Kidney (tissue), 22 donors: ENCODE measurements at places on chromosomes 5 and 9. TPM values are rescaled to one million over a fixed set of nuclear protein-coding genes. Genes with fewer than 3 reads are reported as not detected.

GRCh38 chr9:76512826-76513225, 53.8 kb downstream of the GCNT1 start:
- H3K27me3 ChIP-seq: no peaks in the 10 kb centered on the region
- no peak overlapping the region for H3K27ac ChIP-seq
- H3K36me3 ChIP-seq: no peaks in the 10 kb centered on the region
- no peak for DNase-seq

DNA sequence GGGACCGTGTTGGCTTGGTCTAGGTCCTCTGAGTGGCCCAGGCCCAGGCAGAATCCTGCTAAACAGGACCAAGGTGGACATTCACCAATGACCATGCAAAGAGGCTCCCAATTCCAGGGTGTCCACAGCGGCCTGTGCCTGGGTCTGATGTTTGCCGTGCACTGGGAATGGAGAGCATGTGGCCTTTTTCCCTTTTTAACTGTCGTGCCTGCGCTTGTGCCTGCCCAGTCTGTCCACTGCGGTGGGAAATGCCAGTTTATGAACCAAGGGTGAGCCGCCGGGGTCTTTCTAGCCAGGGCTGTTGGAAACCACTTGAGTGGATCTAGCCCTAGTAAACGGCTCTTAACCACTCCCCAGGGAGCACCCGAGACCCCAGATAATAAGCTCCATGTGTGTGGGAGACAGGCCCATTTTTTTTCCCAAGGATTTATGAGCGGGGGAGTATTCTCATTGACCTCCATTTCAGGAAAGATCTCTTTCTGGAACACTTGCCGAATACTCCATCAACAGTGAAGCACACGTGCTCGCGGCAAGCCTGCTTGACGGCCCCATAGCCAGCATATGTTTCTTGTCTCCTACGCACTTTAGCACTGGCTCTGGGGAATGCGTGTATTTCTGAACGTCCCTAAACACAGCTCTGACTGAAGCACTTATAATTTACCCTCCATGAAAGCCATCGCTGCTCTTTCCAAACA, 93.2 kb upstream of the PHYKPL start:
- H3K36me3 ChIP-seq: no peaks in the 10 kb centered on the region
- no peak overlapping the region for H3K4me3 ChIP-seq
- H3K4me1 ChIP-seq: no peaks in the 10 kb centered on the region

GRCh38 chr5:122077366-122078115, 518 bp downstream of the LOX start:
- H3K4me3 ChIP-seq: peak overlapping the region; percentile 71
- DNase-seq: peak; percentile 65
- peaks cover 7% of the 10 kb centered on the region for H3K4me1 ChIP-seq
- H3K27me3 ChIP-seq: no peaks in the 10 kb centered on the region
- H3K27ac ChIP-seq: peak overlapping the region; percentile 5

DNA sequence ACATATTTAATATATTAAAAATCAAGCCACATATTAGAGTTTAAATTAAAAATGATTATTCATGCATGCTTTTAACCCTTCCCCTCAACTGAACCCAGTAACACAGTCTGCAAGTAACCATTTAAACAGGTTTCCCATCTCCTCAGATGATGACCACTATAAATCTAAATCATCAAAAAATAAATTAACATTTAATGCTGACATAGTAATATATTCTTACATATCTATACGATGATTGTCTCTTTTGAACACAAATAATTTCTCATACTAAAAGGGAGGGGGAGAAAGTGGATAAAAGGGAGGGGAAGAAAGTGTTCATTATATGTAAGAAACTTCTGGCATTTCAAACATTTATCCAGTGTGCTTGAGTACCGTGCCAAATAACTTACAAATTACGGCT, 701.6 kb downstream of the MTRR start:
- no peaks in the 10 kb centered on the region for H3K4me1 ChIP-seq
- no peaks in the 10 kb centered on the region for H3K36me3 ChIP-seq
- H3K4me3 ChIP-seq: no peak overlapping the region
- H3K27ac ChIP-seq: no peak overlapping the region

DNA sequence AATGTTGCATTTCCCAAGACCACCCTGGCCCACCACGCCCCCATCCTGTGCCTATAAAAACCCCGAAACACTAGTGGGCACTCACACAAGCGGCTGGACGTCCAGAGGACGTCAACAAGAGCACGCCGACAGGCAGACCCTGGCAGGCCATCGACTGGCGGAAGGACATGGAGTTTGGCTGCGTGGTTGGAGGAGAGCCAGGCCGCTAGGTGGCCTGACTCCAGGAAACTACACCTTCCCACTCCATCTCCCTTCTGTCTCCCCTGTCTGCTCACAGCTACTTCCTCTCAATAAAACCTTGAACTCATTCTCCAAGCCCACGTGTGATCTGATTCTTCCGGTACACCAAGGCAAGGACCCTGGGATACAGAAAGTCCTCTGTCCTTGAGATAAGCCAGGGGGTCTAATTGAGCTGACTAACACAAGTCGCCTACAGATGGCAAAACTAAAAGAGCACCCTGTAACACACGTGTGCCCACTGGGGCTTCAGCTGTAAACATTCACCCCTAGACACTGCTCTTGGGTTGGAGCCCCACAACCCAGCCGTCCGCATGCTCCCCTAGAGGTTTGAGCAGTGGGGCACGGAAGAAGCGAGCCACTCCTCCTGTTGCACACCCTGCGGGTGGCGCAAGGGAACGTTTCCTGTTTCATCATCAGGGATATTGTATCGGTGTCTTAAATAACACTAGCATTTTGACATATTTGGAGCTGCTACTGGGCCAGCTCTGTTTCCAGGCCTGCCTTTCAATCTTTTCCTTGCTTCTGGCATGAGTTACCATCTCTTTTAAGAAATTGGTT, 54.5 kb upstream of the TAF11L2 start:
- DNase-seq: no peak
- no peak overlapping the region for H3K27ac ChIP-seq
- no peaks in the 10 kb centered on the region for H3K4me1 ChIP-seq
- no peaks in the 10 kb centered on the region for H3K36me3 ChIP-seq
- no peaks in the 10 kb centered on the region for H3K27me3 ChIP-seq

DNA sequence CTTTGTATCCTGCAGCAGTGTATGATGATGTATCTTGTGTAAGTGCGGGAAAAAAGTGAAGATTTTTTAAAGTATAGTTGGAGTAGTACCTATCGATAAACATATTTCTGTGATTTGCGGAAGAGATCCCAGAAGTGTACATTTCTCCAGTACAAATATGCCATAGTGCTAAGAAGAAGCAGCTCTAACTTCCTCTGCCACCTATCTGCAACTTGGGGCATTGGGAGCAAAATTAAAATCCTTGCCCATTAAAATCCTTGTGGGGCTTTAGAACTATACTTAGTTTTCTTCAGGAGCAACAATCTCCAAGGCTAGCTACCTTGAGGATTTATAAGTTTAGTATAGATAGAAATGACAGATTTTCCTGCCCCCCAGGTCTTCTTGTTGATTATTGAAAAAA, 123.7 kb downstream of the VCAN start:
- H3K27me3 ChIP-seq: no peaks in the 10 kb centered on the region
- H3K4me3 ChIP-seq: no peak overlapping the region
- no peaks in the 10 kb centered on the region for H3K36me3 ChIP-seq

DNA sequence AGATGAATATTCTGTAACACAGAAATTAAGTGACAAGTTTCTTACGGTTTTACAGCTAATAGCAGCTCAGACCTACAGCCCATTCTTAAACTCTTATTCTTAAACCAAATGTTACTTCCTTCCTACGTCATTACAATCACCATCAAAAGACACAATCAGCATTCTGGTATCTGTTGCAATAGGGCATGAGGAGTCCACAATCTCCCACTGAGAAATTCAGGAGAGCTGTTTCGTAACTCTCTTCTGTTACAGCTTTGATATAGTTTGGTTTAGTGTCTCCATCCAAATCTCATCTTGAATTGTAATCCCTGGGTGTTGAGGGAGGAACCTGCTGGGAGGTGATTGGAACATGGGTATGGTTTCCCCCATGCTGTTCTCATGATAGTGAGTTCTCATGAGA, 163.4 kb downstream of the GAS1 start:
- DNase-seq: no peak
- no peaks in the 10 kb centered on the region for H3K27me3 ChIP-seq
- no peak overlapping the region for H3K27ac ChIP-seq
- no peaks in the 10 kb centered on the region for H3K36me3 ChIP-seq
- no peak overlapping the region for H3K4me3 ChIP-seq

DNA sequence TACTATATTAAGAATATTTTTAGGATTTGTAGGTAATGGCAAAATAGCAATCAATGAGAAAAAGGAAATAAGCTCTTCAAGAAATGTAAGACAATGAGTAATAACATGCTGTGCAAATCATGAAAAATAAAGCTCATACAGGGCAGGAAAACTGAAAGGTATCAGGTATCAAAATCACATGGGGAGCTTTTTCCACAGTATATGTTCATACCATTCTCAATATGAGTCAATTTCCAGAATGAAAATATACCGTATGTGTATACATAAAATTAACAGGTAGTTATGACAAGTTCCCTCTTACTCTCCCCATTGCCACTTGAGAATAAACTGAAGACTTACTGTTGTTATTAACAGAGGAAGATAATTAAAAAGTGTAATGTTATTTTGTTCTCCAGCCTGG, 35.9 kb downstream of the EFCAB9 start:
- H3K27me3 ChIP-seq: no peaks in the 10 kb centered on the region
- H3K4me1 ChIP-seq: no peaks in the 10 kb centered on the region
- H3K27ac ChIP-seq: no peak overlapping the region
- no peak for DNase-seq
- no peak overlapping the region for H3K4me3 ChIP-seq
- H3K36me3 ChIP-seq: peaks cover 6% of the 10 kb centered on the region

GRCh38 chr9:102778746-102779145, 216.4 kb upstream of the CYLC2 start:
- DNase-seq: no peak
- H3K27ac ChIP-seq: no peak overlapping the region
- no peaks in the 10 kb centered on the region for H3K4me1 ChIP-seq

GRCh38 chr5:77709993-77710685, 66.0 kb downstream of the TBCA start:
- DNase-seq: no peak
- no peak overlapping the region for H3K27ac ChIP-seq
- no peaks in the 10 kb centered on the region for H3K4me1 ChIP-seq
- H3K27me3 ChIP-seq: no peaks in the 10 kb centered on the region
- H3K36me3 ChIP-seq: peaks cover 11% of the 10 kb centered on the region

- DNase-seq: no peak
- no peaks in the 10 kb centered on the region for H3K4me1 ChIP-seq
- H3K36me3 ChIP-seq: no peaks in the 10 kb centered on the region
- H3K4me3 ChIP-seq: no peak overlapping the region
- H3K27me3 ChIP-seq: no peaks in the 10 kb centered on the region
Observed at GRCh38 chr5:22757776-22758175, 95.4 kb downstream of the CDH12 start.

DNA sequence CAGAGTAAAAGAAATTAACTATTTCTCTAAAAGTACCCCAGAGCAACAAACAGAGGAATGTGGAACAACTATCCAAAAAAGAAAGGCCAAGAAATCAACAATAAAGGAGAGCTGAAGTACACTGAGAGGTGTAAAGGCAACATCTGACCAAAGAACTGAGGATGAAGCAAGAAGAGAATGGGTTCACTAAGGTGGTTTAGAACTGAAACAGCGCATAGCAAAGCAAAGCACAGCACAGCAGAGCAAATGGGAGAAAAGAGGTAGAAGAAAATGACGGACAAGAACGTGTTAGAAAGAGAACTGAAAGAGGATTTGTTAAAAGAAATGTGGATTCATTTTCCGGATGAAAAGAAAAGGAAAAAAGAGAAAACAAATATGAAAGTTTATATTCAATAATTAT, 25.8 kb downstream of the RFX3 start:
- H3K27me3 ChIP-seq: no peaks in the 10 kb centered on the region
- H3K4me3 ChIP-seq: no peak overlapping the region
- no peaks in the 10 kb centered on the region for H3K36me3 ChIP-seq
- no peaks in the 10 kb centered on the region for H3K4me1 ChIP-seq

GRCh38 chr5:122421374-122422079, 109.5 kb downstream of the SNCAIP start:
- H3K4me3 ChIP-seq: no peak overlapping the region
- no peak overlapping the region for H3K27ac ChIP-seq
- no peaks in the 10 kb centered on the region for H3K4me1 ChIP-seq
- no peak for DNase-seq
- H3K27me3 ChIP-seq: no peaks in the 10 kb centered on the region

DNA sequence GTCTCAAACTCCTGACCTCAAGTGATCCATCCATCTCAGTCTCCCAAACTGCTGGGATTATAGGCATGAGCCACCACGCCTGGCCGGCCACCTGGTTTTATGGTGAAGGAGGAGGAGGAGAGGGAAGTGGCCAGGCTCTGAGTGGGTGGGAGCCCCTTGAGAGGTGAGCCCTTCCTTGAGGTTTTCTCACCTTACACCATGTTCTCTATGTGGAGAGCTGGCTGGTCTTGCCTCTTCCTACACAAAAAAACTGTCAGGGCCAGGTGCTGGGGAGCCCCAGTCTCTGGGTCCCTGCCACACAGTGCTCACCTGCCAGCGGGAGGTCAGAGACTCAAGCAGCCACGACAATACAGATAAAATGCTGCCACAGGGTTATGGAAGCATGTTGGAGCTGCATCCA, 18.1 kb downstream of the SWI5 start:
- H3K4me3 ChIP-seq: no peak overlapping the region
- H3K27me3 ChIP-seq: no peaks in the 10 kb centered on the region
- no peaks in the 10 kb centered on the region for H3K36me3 ChIP-seq

- no peak within 1 kb of the TSS for H3K27ac ChIP-seq
- no peaks in the 10 kb centered on the region for H3K27me3 ChIP-seq
- no peaks in the 10 kb centered on the region for H3K4me1 ChIP-seq
Observed at GRCh38 chr5:23507278-23507685, at the start of gene PRDM9. TSS of gene PRDM9 (plus strand) at chr5:23507609. CDS start at chr5:23509034, 1,425 bp downstream.

DNA sequence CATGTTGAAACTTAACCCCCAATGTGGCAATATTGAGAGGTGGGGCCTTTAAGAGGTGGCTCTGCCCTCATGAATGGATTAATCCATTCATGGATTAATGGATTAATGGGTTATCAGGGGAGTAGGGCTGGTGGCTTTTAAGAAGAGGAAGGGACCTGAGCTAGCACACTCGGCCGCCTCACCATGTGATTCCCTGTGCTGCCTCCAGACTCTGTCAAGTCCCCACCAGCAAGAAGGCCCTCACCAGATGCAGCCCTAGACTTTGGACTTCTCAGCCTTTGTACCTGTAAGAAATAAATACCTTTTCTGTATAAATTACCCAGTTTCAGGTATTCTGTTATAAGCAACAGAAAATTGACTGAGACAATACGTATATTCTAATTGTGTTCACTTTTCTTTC, 272.2 kb upstream of the DMRT1 start:
- no peak for DNase-seq
- no peak overlapping the region for H3K4me3 ChIP-seq
- H3K27me3 ChIP-seq: no peaks in the 10 kb centered on the region
- H3K4me1 ChIP-seq: no peaks in the 10 kb centered on the region
- H3K27ac ChIP-seq: peak overlapping the region; percentile 53

Gene CDH6
- 196 TPM for total RNA-seq

Gene C5orf52
- total RNA-seq: not detected

Gene PCDHA6
- 3.6 TPM for total RNA-seq

Gene TMEM215
- total RNA-seq: not detected

Gene ENTPD2
- 9.3 TPM for total RNA-seq
